Heart right ventricle (tissue), 16 donors: ENCODE measurements at places on chromosomes 2 and 18. TPM values are rescaled to one million over a fixed set of nuclear protein-coding genes. Genes with fewer than 3 reads are reported as not detected.

Gene ITPRID2
- total RNA-seq = 86.6 TPM

DNA sequence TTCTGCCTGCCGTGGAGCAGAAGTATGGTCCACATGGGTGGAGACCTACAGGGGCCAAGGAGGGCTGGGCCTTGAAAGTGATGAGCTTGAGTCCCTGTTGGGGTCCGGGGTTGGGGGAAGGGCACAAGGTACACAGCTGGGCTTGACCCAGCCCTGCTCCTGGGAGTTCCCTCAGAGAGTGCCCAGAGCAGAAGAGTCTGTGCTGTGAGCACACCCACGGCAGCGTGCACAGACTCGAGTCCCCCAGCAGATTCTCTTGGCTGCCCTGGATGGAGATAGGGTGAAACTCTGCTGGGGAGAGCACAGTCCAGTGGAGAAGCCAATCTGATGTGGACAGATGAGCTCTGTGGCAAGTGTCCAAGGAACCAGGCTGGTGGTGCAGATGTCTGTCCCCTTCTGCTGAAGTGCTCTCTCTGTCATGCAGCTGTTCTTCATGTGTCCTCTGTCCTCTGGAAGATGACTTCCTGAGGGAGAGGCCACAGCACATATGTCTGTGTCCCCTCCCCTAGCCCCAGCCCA lies 27.5 kb downstream of the INPP4A start:
- no peak for DNase-seq

DNA sequence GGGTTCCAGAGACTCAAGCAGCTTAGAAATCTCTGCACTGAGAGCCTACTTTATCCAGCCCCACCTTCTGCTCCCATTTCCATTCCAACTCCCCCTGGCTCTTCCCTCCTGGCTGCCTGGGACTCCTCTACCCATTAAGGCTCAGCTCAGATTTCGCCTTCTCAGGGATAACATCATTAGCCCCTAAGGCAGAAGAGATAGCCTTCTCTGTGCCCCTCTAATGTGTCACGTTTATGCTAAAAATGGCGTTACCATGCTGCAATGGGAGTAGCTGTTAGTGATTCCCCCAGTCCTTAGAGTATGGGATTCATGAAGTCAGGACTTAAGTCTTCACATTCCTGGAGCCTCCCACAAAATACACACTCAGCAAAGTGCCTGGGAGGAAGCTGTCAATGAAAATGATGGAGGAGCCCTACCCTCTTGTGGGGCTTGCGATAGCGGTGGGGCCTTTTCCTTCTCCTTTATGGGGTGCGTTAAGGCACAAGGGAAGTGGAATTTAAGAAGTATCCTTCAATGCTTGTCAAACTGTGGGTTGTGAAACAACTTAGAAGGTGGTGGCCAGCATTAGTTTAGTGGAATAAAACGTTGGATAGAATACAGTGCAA lies 144.7 kb upstream of the COPS8 start:
- no peak for DNase-seq

- DNase-seq = no peak
Observed at GRCh38 chr2:214185546-214185945, 225.3 kb upstream of the VWC2L start.

- no peak for DNase-seq
Observed at GRCh38 chr2:168614172-168615018, 158.3 kb downstream of the CERS6 start.
